ENCODE measurements at places on chromosomes 3 and 15. TPM values are rescaled to one million over a fixed set of nuclear protein-coding genes. Genes with fewer than 3 reads are reported as not detected.
A peak's percentile ranks its signal among the peaks of the same experiment; 100 is the strongest.

CPLX3 gene
- total RNA-seq: not detected

PLA2G4D gene
- total RNA-seq: not detected

LRRK1 gene
- 11.6 TPM for total RNA-seq

TMIE gene
- under 0.01 TPM for total RNA-seq

ANKRD63 gene
- not detected for total RNA-seq

TTLL13 gene
- under 0.01 TPM for total RNA-seq

DNA sequence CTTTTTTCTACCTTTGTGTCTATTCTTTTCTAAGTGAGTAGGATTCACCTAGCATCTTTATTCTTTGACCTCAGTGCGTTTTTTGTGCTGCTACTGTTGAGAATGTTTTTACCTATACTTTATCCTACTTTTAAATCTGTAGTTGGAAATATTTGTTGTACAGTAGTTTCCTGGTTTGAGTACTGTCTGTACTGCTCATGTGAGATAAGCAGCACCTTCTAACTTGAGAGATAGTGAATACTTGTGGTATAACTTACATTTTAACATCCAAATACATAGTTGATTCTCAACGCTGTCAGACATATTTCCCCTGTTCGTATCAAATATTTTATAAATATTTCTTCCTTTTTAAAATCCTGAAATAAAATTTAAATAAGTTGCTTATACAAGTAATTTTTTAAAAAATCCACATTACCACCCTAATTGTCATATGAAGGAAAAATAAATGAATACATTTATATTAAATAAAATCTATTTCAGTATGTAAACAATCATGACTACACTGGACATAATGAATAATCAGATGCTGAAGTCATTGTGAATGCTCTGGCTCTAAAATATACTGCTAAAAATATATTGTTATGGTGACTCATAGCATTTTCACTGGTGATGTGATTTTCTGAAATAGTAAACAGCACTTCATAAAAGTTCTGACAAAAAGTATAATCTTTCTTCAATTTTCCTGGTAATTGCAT, 17.4 kb downstream of the ATP11B start:
- no peak for DNase-seq

DNA sequence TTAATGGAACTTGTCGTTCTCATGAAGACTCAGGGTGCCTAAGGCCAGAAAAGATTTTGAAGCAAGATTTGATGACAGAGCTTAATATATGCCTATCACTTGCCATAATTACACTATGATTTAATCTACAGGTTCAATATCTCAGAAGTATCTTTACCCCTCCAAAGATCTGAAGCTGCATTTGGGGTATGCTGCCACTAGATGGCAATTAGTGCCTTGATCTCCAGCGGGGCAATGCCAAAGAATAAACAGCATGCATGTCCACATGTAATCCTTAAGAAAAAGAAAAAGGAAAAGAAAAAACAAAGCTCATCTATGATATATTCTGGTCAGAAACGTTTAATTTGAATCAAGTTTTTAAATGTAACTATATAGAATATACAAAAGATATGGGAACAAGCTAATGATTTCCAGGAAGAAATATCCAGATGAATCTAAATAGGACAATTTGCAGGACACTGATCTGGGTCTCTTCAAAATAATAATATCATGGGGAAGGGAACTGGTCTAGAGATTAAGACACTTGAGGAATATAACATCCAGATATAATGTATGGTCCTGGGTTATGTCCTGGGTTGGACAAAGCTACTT, 55.0 kb upstream of the SOX14 start:
- DNase-seq: no peak

GRCh38 chr3:81173514-81173913, 587.9 kb downstream of the GBE1 start:
- no peak for DNase-seq

- DNase-seq: peak; percentile 67
Measured at GRCh38 chr15:80674245-80674614, 20.9 kb upstream of the ABHD17C start.

- no peak for DNase-seq
Measured at GRCh38 chr3:123357275-123357674, 91.6 kb downstream of the ADCY5 start.

DNA sequence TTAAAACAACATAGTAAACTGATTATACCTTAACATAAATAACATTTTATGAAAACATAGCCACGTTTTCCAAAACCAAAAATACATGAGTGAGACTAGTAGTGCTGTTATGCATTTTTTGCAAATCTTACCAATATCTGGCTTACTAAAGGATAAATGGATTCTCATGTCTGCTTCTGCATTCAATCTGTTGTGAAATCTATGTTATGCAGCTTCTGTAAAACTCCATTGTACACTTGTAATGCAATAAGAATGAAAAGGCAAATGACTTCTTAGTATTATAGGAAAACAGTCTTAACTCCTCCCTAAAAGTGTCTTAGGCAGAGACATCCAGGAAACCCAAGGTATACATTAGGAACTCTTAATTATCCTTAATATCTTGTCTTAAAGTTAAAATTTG, 330.9 kb upstream of the THBS1 start:
- DNase-seq: no peak

GRCh38 chr3:16516695-16517481, 3.4 kb upstream of the RFTN1 start:
- DNase-seq: peak; percentile 78

GRCh38 chr15:91954292-91954691, 100.8 kb downstream of the SLCO3A1 start:
- no peak for DNase-seq

DNA sequence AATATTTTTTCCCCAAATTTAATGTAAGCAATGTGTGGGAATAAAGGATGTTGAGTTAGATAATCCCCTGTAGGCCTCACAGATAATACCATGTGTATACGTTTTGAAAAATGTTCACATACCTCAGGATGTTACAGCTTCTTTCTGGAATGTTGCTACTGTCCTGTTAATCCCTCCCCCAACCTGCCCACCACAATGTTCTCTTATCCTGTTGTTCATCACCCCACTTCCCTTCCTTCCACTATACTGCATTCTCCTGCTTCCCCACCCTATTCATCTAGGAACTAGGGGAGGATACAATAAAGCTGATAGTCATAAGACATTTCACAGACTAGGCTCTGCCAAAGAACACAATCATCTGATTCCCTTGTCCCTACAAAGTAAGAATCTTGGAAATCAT, 92.1 kb downstream of the IGF2BP2 start:
- DNase-seq: peak; percentile 83

- DNase-seq: no peak
Measured at GRCh38 chr3:78021710-78022109, 981.8 kb downstream of the ROBO2 start.

DNA sequence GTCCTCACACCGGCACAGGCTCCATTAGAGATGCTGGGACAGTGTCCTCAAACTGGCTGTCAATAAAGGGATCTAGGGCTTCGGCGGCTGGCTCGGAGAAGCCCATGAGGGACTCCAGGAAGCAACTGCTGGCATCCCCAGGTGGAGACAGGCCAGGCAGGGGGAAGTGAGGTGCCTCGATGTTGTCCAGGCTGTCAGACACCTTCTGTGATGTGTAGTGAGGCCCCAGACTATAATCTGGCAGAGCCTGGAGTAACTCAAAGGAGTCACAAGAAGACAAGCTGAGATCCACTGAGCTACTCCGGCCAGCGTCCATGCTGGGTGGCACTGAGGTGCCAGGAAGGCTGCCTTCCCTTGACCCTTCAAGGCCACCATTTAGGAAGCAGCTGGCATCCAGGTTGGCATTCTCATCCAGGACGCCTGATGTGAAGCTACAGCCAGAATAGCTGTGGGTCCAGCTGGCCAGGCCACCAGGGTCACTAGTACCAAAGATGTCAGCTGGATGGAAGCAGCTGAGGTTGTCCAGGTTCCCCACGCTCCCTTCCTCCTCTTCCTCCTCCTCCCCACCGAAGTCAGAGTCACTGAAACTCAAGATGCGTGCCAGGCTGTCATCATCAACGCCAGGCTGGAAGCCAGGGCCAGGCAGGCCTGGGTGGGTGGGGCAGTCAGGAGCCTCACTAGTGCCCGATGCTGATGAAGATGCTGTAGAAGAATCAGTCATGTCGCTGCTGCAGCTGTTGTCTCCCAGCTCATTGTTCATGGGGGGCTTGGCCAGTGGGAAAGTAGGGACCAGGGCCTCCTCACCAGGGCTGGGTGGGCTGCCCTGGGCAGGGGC, 10.1 kb downstream of the CSRNP1 start:
- DNase-seq: no peak

DNA sequence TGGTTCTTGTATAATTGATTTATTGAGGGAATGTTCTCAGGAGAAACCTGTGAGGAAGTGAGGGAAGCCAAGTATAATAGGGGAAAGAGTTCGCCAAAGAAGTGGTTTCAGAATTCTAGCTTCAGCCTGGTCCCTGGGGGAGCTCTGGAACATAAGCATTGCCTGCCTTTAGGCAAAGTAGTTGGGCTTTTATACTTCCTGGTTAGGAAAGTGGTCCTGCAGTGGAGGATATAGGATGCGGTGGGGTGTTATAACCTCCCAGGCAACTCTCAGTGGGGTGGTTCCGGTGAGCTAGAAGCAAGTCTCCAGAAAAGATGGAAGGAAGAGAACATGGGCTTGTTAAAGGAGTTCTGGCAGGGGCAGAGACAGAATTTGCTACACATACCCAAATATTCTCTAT, 22.7 kb upstream of the RBMS3 start:
- no peak for DNase-seq

- no peak for DNase-seq
Measured at GRCh38 chr3:102608875-102609274, 174.1 kb downstream of the ZPLD1 start.

DNA sequence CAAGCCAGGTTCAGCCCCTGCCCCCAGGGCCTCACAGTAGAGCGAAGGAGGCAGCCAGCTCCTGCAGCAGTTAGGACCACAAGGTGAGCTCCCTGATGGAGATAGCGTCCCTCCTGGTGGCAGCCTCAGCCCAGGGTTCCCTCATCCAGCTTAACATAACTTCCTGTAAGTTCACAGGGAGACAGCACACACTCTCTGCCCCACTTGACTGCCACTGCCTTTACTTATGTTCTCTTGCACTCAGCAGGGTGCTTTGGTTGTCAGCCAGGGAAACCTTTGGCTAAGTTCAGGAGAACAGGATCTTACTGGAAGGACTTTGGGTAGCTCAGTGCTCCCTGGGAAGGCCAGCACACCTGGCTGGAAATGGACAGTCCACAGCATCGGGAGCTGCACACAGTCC, 10.9 kb downstream of the KBTBD13 start:
- no peak for DNase-seq

- DNase-seq: no peak
Measured at GRCh38 chr3:127809211-127809610, 13.1 kb downstream of the MGLL start.

DNA sequence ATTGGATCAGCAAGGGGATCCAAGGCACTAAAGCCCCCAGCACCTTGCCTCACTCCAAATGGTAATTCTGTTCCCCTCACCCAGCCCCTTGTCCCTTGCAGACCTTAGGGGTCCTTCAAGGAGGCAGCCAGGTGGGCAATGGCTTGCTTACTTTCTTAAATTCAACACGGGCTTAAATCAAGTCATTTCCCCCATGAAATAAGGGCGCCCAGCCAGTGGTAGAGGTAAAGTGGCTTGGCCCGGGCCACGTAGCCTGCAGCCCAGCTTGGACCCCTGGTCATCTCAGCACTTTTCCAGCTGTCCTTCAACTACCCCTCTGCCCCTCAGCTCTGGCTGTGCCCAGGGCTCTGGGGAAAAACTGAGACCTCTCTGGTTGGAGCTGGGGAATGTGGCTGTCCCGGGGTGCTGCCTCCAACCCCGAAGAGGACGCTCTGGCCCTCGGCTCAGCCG, 1.2 kb downstream of the PSTPIP1 start:
- DNase-seq: no peak

GRCh38 chr3:50100956-50101845, 12.5 kb downstream of the RBM5 start:
- no peak for DNase-seq

GRCh38 chr15:95025924-95026728, 794.8 kb downstream of the MCTP2 start:
- DNase-seq: peak; percentile 67

DNA sequence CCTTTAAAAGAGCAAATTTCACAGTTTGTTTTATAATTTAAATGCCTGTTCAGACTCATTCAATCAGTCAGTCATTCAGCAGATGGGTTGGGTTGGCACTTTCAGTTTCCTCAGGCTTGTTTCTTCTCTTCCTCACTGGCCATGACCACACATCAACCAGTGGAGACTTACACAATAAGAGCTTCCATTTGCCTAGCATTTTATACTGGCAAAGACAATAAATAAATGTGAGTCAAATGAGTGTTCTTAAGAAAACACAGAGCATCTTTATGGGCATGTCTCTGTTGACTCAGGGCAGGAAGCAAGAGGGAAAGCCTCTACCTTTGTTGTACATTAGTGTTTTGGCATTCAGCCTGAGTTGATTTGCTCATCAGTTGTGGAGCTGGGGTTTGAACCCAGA, 122.6 kb downstream of the EPHB1 start:
- no peak for DNase-seq

DNA sequence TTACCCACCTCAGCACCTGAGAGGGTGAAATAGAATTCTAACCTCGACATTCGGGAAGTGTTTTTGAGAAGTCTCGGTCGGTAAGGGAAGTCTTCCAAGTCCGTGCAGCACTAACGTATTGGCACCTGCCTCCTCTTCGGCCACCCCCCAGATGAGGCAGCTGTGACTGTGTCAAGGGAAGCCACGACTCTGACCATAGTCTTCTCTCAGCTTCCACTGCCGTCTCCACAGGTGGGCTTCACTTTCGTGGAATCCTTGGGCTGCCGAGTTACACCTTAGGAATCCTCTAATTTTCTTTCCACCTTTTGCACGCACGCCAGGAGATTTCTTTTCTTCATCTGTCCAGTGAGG, 775 bp downstream of the CCNDBP1 start:
- no peak for DNase-seq

- peak; percentile 91 for DNase-seq
Measured at GRCh38 chr3:124845406-124845805, 41.8 kb downstream of the ITGB5 start.
